Stimulated activated CD8-positive, alpha-beta memory T cell treated with anti-CD3 and anti-CD28 coated beads, Interleukin-15, amount 100 ng/mL, for 48 hours (primary cell): ENCODE measurements at places on chromosomes 1 and 21.

DNA sequence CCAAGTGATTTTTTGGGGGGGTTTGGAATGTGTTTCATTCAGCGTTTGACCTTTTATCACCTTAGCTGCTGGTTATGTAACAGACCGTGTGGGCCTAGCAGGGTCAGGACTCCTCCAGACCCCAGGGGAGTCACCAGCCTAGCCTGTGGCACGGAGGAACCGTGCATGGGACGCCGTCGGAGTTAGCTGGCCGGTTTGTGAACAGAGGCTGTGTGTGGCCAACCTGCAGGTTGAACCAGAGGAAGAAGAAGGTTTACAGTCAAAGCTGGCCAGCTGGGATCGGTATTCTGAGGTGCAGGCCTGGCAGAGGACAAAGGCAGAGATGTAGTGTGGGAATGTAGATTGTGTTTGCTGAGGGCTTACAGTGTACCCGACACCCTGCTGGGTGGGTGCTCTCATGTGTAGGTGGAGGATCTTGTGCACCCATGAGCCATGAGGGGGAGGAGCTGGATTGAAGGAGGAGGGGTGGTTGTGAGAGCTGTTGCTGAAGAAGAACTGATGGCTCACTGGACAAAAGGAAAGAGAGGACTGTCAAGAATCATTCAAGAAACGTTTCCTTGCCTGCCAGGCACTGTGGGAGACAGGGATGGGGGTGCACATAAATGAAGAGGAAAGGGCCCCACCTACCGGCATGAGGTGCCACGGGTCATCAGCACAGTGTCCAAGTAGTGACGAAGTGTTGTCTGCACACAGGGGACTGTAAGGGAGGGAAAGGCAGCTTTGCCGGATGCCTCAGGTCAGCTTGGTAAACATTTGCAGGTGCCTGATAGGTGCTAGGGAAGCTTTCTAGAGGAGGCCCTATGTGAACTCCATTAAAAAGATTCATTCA is 40.0 kb upstream of the PWP2 start:
- DNase-seq, result no peak

- no peak for DNase-seq
Measured at GRCh38 chr1:86739648-86740509, 35.5 kb downstream of the SH3GLB1 start.

- DNase-seq, result no peak
Measured at GRCh38 chr1:171814692-171815091, 26.6 kb upstream of the DNM3 start.

GRCh38 chr1:182615468-182616129 is 11.4 kb upstream of the RGS16 start:
- DNase-seq, result peak; percentile 59

DNA sequence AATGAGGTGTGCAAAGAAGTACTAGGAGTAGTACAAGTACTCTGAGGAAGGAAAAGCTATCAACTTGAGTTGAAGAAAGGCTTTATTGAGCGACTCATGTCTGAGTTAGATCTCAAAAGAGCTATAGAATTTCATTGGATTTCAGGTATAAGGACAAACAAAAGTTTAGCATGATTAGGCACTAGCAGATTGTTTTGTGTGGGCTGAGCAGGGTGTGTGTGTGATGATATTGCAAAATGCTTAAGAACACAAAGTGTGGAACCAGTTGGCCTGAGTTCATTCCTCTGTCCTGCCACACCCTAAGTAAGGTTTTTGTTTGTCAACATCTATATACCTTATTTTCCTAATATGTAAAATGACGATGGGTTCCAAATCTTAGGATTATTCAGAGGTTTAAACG is 158.9 kb downstream of the KCNK2 start:
- no peak for DNase-seq

- no peak for DNase-seq
Measured at GRCh38 chr1:7651203-7651602, 119.9 kb upstream of the VAMP3 start.
